ENCODE measurements at places on chromosomes 5 and 9. TPM values are rescaled to one million over a fixed set of nuclear protein-coding genes. Genes with fewer than 3 reads are reported as not detected.

- H3K27ac ChIP-seq = no peak overlapping the region
- no peak overlapping the region for H3K4me3 ChIP-seq
- no peaks in the 10 kb centered on the region for H3K27me3 ChIP-seq
- no peaks in the 10 kb centered on the region for H3K36me3 ChIP-seq
- H3K4me1 ChIP-seq = peaks cover 9% of the 10 kb centered on the region
- DNase-seq = no peak
Observed at GRCh38 chr5:96144289-96144688, 182.6 kb upstream of the ELL2 start.

- DNase-seq = no peak
- H3K4me1 ChIP-seq = no peaks in the 10 kb centered on the region
- no peaks in the 10 kb centered on the region for H3K27me3 ChIP-seq
- no peak overlapping the region for H3K27ac ChIP-seq
Observed at GRCh38 chr9:119934497-119934896, 565.3 kb upstream of the BRINP1 start.

- H3K27ac ChIP-seq = no peak overlapping the region
- H3K36me3 ChIP-seq = no peaks in the 10 kb centered on the region
- H3K4me3 ChIP-seq = no peak overlapping the region
- no peaks in the 10 kb centered on the region for H3K4me1 ChIP-seq
- no peak for DNase-seq
- no peaks in the 10 kb centered on the region for H3K27me3 ChIP-seq
Observed at GRCh38 chr5:100970646-100971255, 67.7 kb upstream of the ST8SIA4 start.

GRCh38 chr9:5783982-5784381, 48.9 kb downstream of the ERMP1 start:
- no peak overlapping the region for H3K27ac ChIP-seq
- no peak for DNase-seq
- H3K27me3 ChIP-seq = no peaks in the 10 kb centered on the region
- H3K4me3 ChIP-seq = no peak overlapping the region
- H3K36me3 ChIP-seq = peaks cover 5% of the 10 kb centered on the region

The ANKRD34B gene
- total RNA-seq = not detected

All from aorta (tissue), 5 donors.